ENCODE measurements at places on chromosomes 3 and 15.

DNA sequence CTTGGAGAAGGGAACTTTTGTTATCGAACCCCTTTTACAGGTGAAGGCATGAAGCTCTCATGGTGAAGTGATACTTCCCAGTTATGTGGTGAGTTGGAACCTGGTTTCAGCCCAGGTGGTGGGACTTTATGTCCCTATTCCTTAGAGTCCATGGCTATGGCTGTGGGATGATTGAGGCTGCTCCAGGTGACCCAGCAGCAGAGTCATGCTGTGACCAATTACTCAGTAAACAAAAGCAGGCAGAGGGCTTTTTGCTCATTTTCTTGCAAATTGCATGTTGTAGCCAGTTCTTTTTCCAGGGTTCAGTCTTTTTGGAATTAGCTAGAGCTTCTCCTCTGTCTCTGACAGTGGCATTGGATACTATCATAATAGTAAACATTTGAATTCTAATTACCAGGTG is 70.7 kb downstream of the CACNA2D3 start:
- DNase-seq: no peak

GRCh38 chr15:41993472-41994170 is 21.3 kb upstream of the EHD4 start:
- DNase-seq: no peak

DNA sequence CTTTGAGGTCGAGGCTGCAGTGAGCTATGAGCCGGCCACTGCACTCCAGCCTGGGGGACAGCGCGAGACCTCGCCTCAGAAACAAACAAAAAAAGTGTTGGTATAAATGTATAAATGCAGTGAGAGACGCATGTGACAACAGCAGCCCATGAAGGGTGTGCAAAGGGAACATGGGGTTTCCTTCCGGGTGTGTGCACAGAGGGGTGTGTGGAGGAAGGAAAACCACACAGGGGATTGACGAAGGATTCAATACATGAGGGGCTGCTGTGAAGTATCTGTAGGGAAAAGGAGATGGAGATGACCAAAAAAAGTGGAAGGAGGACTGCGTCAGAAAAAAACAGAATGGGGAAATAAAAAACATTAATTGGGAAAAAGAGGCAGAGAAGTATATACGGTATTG is 1.1 kb downstream of the MTFMT start:
- no peak for DNase-seq

DNA sequence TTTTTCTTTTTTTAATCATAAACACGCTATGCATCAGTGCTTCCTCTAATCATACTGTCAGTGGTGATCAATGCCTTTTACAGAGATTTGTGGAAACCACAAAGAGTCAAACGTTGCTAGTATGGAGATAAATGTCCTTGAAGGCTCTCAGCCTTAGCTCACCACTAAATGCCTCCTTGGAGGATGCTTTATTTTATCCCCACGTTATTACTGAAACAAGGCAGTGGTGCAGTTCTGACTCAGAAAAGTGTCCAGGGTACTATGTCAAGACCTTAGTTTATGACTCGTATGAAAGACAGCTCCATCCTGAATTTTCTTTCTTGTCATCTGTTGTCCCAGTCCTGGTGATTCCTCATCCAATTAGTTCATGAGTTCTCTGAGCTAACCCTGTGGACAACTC is 1146.7 kb downstream of the IGSF11 start:
- DNase-seq: no peak

GRCh38 chr15:90956274-90957030 is 1.8 kb downstream of the RCCD1 start:
- peak; percentile 53 for DNase-seq

- no peak for DNase-seq
Observed at GRCh38 chr3:20604659-20605058, 418.7 kb upstream of the SGO1 start.

DNA sequence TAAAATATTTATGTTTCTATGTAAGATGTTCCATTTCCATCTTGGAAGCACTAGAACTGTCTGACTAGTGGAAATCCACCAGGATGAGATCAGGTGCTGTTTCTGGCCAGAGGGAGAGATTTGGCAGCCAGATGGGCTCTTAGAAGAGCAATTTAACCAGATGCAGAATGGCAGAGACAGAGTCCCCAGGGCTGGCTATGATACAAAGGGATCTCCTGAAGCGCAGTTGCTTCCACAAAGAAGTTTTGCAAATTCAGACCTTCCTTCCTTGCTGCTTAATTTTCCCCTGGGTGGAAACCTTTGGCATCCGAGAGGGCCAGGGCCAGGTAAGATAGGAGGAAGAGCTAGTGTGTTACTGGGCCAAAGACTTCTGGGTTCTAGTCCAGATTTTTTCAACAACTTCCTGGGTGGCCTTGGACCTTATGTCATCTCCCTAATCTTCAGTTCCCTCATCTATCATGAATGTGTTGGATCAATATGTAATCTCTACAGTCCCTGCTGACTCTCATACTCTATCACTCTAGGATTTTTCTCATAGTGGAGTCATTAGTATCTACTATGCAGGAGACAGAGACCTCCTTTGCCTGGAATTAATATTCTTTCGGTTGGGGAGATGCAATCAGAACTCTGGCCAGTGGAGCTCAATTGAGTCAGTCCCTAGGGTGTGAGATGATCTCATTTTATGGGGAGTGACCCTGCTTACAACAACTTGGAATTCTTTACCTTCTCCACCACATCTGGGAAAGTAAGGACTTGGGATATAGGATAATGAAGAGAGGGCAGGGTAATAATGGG is 41.1 kb upstream of the NDUFB4 start:
- no peak for DNase-seq

DNA sequence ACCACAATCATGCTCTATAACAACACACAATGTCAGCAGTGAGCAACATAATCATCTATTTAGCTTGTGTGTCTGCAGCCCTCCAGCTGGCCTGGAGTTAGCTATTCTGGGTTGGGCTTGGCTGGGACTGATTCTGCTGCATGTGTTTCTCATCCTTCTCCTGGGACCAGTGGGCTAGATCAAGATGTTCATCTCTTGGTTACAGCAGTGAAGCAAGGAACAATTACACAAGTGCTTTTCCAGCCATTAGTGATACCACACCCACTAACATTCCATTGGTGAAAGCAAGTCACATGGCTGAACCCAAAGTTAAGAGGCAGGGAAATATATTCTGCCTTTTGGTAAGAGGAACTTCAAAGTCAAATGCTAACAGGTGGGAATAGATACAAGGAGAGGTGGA is 14.6 kb downstream of the NUDT16 start:
- DNase-seq: no peak

DNA sequence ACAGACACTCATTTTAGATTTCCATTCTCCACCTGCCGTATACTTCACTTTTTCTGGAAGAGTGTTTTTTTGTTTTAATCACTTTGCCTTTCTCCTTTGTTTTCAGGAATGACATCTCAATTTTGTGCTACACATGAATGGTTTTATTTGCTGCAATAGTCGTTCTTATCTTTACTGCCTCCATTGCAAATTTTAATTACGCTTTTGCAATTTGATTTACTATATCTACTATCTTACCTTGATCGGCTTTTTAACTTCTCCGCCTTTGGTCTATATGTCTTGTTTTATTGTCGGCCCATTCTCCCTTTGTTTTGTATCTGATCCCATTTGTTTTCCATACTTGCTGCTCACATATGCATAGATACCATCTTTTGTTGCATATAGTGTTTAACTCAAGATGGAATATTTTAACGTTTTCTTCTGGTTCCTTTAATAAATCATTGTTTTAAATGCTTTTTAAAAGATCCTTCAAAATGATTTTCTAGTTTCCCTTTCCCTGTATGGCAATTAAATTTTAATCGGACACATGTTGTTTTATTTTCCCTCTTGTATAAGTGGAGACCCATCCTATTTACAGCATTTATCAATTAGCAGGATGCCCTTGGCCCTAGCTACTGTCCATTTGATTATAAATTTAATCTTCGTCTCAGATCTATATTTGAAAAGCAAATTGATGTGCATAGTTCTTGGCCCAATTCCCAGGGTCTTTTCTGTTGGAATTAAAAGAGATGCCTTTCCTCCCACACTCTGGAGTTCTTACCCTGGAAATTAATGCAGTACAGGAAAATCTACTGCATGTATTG is 97.2 kb upstream of the CNTN4 start:
- DNase-seq: no peak

DNA sequence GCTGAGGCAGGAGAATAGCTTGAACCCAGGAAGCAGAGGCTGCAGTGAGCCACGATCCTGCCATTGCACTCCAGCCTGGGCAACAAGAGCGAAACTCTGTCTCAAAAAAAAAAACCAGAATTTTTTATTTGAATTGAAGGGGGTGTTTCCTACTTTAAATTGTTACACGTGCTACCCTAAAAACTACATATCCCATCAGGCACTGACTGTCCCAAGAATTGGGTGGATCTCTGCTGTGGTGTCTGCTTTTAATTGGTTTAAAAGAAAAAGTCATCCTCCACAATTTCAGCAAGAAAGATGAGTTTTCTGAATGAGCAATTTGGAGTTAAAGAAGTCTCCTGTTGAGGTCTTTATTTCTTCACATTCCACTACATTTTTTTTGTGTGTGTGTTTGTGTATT is 2.1 kb downstream of the PDIA3 start:
- no peak for DNase-seq

GRCh38 chr3:18732474-18732873 is 307.3 kb upstream of the SATB1 start:
- DNase-seq: no peak

DNA sequence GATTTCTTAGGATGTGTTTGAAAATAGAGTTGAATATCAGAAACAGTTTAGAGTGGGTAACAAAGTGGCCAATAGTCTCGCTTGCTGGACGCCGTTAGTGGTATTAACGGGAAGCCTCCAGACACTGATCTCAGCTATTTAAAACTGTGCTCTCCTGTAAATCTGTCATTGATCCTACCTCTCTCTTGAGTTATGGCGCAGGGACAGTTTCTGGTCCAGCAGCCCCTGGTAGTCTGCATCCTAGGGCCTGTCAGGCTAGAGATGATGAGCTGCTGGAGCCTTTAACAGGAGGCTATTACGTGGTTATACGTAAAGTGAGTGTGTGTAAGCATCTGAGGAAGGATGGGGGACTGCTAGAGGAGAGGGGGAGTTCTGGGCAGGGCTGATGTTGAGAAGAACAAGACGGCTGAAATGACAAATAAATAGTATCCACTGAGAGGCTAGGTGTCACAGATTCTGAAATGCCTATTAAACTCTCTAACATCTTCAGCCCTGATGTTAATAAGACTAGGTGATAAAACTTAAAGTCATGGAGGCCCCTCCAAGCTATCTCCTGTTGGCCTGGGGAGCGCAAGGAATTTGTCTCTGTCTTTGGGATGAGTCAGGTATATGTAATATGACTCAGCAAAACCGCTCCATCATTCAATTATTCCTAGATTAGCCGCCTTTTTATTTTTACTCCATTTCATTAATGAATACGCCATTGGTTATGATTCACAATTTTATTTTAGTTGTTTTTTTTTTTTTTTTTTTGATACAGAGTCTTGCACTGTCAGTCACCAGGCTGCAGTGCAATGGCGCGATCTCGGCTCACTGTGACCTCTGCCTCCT is 155.7 kb downstream of the GREM1 start:
- DNase-seq: no peak

DNA sequence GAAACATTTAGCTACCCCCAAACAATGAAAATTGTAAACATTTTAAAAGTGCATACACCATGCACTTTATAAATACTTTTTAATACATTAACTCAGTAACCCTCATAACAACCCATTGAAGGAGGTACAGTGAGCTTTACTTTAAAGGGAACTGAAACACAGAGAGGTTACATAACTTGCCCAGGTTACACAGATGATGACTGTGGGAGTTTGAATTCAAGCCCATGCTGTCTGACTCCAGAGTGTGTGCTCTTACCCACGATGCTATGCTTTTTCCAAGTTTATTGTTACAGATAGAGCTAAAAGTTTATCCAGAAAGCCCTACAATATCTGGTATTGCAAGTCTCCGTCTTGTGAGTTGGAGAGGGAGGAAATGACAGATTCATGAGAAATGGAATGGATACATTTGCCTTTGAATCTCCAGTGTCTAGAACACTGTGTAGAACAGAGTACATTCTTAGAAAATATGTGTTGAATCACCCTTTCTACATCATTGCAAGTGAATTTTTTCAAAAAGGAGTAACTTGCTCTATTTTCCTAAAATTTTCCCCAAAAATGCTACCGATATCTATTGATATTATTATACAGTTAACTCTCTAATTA is 428.3 kb downstream of the NAALADL2 start:
- no peak for DNase-seq

DNA sequence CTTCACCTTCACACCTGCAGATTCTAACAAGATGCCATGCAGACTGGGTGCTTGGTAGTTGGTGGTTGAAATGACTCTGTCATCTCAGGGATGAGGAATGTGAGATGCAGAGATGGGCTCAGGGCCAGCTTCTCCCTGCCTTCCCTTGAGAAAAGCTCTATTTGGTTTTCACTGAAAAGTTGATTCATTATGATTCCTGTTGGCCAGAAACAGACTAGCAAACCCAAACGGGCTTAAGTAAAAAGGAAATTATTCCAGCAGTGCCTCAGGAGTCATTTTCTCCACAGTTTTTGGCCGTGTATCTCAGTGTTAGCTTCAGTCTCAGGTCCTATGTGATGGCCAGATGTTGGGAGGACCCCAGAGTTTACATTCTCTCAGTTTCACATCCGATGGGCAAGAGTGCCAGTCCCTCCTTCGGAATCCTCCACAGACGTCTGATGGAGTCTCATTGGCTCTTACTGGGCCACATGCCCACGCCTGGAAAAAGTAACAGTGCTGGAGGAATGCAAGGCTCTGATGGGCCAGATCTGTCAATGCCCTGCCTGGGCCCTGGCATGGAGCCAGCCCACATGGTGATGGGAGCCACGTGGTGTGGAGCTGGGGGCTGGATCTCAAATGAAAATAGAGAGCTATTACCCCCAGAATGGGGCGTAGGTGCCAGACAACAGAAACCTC is 22.3 kb upstream of the SACM1L start:
- DNase-seq: no peak

- no peak for DNase-seq
Observed at GRCh38 chr3:40827226-40827625, 302.5 kb downstream of the ZNF621 start.

DNA sequence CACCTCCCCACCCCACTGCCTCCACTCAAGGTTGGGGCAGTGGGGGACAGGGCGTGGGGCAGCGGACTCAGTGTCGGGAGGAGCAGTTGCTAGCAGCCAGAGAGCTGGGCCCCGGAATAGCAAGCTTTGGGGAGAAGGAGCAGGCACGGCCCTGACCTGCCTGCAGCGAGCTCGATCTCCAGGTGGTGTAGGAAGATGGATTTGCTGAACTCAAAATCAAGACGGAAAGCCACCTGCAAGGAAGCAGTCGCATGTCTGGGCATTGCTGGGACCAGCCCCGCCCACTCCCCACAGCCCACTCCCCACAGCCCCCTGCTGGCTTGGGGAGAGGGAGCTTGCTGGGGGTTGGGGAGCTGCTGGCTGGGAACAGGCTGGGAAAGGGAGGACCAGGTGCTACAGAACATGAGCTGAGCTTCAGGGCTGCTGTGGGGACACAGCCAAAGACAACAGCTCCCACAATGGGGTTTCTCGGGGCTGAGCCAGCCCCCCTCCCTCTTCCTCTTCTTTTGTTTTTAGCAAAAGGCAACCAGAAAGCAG is 38.0 kb downstream of the FEM1B start:
- no peak for DNase-seq

Measured in activated naive CD4-positive, alpha-beta T cell (primary cell).